AG08396 (cell line): ENCODE measurements at places on chromosomes 2 and 18.

DNA sequence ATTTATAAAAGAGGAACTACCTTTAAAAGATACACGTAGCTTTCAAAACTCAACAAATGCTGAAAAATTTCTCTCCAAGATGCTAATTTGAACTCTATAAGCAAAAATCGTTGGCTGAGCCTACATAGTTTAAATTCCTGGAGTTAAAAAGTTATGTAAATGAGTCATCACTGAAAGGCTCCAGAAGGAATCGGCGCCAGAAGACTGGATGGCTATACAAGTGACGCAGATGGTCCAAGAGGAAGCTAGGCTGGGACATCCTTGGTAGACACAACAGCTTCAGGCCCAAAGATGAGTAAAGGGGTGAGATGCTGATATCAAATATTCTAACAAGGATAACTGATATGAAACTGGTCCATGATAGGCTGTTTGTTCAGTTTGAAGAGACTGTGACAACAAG, 22.8 kb upstream of the DNAH6 start:
- DNase-seq: peak; percentile 70

GRCh38 chr2:62489162-62489561, 16.8 kb downstream of the TMEM17 start:
- no peak for DNase-seq

- DNase-seq: no peak
Observed at GRCh38 chr2:97816411-97816810, 103.0 kb downstream of the ZAP70 start.

DNA sequence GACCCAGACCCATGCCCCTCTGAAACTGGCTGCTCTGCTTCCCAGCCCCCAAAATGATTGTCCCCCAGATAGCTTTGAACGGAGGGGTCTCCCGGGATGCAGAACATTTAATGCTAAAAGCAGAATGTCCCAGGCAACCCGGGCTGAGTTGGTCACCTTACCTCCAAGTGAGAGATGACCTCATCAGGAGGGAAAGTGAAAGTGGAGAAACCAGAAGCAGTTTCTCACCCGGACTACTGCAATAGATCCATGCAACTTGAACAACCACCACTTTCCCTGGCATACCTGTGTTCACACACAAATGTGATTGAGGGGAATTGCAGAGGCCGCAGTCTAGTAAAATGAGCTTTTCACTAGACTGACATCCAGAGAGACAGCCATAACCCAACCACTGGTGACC, 75.3 kb upstream of the NPAS2 start:
- no peak for DNase-seq

GRCh38 chr18:48937869-48938750, 12.7 kb downstream of the SMAD7 start:
- no peak for DNase-seq

DNA sequence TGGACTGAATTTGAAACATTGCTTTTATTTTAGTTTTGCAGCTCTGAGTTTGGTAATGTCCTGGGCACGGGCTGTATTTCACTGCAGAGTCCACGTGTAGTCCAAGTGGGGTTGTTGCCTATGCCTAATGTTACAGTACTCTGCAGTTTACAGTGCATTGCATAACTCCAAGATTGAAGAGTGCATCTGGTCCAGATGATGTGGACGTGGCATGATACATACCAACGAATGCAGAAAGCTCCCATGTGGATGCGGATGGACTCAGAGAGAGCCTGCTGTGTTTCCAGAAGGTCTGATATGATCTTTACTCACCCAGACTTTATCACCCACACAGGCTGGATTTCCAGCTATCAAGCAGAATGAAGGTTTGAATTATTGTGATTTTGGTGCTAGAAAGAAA, 44.4 kb upstream of the CCDC68 start:
- DNase-seq: no peak

- DNase-seq: no peak
Observed at GRCh38 chr18:36183033-36183432, 4.3 kb upstream of the MOCOS start.

GRCh38 chr2:158004126-158004764, 97.4 kb upstream of the UPP2 start:
- no peak for DNase-seq

DNA sequence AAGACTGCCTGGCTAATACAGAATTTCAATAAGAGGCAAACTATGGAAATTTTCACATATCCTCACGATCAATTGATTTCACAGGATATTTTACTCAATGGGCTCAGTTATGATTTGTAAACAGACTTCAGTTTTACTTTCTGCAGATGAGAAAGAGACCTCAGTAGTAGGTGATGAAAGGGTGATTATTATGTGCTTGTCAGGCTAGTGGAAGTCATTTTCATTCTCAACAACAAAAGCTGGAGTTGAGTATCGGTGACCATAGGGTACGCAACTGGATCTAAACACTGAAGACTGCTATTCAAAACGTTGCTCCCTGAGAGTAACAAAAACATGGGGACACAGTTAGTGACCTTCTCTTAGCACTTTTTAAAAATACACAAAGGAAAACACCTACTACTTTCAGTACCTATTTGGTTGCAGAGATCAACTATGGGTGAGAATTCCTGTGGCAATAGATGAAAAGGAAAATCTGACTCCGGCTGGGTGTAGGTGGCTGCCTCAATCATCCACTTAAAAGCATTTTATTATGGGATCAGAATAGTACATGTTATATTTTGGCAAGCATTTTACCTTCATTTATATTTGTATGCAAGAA, 126.2 kb upstream of the VRK2 start:
- no peak for DNase-seq

GRCh38 chr2:14941151-14941631, 308.7 kb downstream of the LRATD1 start:
- no peak for DNase-seq

DNA sequence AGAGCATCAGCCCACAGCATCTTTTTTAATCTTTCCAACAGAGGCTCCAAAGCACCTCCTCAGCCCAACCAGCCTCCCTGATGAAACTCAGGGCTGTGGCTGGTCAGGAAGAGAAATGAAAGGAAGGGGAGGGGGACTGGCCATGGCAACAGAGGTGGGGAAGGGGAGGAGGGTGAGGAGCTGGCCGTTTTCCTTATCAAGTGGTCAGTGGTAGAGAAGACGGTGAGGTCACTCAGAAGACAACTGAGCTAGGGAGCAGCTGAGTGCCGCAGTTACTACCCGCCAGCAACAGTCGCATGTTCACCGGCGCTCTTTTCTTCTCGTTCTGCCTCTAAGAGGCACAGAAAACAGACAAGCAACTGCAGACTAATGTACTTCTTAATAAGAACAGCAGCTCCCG, 97.4 kb downstream of the AFF3 start:
- no peak for DNase-seq

DNA sequence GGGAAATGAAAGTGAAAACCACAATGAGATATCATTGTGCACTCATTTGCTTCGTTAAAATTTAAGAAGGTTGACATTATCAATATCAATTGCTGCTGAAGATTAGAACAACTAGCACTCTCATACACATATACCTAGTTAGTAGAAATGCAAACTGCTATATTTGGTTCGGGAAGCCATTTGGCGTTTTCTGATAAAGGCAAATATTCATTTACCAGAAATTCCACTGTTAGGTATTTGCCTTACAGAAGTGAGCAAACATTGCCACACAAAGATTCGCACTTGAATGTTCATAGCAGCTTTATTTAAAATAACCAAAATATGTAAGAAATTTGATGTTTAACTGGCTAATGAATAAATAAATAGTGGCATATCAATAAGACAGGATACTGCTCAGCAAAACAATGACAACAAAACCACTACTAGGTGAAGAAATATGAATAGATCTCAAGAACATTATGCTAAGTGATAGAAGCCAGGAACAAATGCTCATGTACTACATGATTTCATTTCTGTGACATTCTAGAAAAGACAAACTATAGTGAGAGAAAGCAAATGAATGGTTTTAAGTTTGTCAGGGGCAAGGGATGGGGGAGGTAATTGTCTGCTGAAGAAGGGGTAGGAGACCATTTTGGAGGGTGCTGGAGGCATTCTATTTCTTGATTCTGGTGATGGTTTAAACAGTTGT, 387.8 kb downstream of the PTH2R start:
- no peak for DNase-seq

DNA sequence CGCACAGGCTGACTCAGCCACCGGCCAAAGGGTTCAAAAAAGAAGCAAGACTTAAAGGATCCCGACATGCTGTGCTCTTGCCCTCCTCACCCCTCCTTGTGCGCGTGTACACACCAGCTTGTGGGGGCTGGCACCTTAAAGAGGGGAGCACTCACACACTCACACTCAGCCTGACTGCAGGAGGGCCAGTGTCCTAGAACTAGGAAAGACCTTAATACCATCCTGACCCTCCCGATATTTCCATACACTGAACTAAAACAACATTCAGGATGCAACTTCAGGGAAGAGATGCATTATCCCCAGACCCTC, 5.6 kb downstream of the PKDCC start:
- DNase-seq: no peak

DNA sequence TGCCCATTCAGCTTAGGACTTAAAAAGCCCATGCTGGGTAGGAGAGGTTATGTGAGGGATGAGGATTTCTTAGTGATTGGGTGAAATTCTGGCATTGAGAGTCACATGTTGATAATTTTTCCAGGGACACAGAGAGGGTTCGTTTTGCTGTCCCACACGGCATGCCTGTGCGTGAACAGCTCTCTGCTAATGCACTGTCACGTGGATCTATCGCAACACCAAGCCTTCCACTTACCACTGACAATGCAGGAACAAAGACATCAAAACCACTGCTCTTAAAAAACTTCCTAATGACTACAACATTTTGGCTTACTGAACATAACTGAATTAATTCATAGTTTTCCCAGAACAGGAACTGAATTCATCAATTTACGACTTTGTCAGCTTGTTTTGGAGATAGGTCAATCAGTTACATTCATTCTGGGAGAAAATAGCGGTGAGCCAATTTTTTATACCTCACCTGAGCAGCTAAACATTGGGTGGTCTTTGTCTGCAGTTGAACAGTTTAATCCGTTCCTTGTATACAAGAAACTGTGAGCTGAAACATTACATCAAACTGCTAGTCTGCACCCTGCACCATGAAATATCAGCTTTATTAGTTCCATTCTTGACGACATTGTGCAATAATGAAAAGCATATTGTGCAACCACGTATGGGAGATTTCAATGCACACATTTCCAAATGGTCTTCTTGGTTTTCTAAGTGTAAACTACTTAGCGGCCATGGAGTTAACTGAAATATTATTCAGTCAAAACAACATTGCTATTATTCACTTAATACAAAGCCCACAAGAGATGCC, 127.1 kb downstream of the LPIN1 start:
- DNase-seq: no peak

DNA sequence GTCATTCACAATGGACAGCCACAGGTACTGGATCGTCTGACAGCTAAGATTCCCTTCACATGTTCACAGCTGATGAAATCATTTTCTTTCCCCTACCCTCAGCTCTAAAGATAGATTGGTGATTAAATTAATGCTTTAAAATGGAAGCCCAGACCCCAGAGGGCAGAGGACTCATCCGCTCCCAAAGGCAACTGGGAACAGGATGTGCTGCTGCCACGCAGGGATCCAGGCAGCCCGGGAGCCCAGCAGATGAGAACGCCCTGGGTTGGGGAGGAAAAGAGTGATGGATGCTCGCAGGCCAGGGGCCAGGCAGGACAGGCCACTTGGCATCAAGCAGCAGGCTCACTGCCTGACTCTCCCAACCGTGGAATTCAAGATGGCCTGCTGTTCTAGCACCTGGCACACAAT, 41.3 kb downstream of the HDHD2 start:
- DNase-seq: no peak

- no peak for DNase-seq
Observed at GRCh38 chr2:52074130-52074719, 1042.3 kb upstream of the NRXN1 start.

GRCh38 chr2:23769364-23769763, 157.6 kb downstream of the ATAD2B start:
- DNase-seq: no peak

DNA sequence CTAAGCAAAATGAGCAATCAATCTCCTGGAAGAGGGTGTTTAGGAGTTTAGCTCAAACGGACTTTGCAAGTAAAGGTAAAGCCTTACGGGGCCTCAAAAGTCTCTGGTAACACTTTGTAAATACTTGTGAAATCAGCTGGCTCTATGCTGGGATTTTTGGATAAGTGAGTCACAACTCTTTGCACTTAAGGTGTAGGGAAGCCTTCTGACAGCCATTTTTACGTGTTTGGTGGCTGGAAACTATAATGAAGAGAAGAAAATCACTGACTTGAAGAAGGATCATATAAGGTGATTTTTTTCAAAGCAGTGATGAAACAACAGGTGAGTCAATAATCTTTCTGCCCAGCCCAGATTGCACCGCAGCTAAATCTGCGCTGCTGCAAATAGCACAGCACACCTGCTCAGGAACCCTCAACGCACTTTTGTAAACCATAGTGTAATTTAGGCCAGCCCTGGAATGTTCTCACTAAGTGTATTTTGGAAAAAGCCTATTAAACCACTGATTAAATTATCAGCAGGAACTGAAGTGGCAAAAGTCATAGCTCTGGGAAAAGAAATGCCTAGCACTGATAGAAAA, 218.8 kb downstream of the AGPS start:
- no peak for DNase-seq

DNA sequence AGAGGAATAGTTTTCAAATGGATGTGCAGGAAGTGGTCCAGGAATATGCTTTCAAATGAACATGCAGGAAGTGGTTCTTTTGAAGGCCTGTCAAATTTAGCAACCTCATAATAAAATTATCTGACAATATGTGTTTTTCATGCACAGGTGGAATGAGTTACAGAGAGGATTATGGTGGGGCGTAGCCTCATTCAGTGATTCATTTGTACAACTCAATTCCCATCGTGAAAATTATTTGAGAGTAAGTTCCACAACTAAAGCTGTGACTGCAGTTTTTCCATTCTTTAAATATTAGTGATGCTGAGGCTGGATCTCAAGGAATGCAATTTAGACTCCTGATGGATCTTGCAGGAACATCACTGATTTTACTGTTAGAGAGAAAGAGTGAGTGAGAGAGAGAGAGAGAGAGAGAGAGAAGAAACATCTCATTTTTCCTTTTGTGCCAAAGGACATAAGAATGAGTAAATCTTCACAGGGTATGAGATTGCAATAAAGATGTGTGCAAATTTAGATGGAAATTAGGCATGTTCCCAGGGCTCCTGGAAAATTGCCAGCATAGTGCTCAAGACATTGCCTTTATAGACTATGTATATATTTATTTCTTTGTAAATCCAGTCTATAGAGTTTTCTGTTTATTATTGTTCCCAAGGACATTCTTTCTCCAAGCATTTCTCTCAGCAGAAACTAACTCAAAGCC, 394.9 kb upstream of the ZEB2 start:
- DNase-seq: no peak

DNA sequence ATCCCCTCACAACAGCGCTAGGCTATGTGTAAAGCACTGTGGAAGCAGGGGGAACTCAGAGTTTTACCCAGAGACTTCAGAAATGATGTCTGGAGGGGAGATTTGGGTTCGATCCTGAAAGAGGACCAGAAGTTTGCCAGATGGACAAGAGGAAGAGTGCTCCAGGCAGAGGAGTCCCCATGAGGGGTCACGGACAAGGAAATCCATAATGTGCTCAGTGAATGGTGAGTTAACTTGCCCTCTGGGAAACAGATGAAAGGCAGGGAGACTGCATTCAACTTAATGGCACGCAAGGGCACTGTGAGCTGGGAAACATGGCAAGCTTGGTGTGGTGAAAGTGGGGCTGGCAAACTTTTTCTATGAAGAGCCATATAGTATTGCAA, 6.0 kb upstream of the ASAP2 start:
- no peak for DNase-seq
